ENCODE measurements at places on chromosomes 7 and 10.

DNA sequence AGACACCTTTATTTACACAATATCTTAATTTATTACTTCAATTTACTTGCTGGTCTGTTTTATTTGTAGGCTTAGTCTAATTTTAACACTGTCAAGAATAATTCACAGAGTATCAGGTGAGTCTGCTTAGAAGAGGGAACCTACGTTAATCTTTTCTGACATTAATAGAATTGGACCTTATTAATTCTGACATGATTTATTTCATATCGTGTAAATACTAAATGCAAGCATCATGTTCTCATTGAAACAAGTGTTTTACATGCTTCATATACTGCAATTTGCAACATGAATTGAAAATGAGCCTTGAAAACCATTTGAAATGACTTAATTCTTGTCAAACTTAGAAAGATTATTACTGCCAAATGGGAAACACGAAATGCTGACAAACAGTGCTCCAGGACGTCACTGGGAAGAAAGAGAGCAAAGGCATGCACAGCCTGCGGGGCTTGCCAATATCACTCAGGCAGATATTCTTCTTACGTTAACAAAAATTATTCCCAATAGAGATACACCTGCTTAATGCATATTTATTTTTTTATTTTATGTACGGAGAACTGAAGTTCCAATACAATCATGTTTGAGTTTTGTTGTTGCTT is 282.0 kb upstream of the AKR1E2 start:
- DNase-seq = no peak

- DNase-seq = no peak
Observed at GRCh38 chr7:2855386-2855785, 11.3 kb upstream of the GNA12 start.

DNA sequence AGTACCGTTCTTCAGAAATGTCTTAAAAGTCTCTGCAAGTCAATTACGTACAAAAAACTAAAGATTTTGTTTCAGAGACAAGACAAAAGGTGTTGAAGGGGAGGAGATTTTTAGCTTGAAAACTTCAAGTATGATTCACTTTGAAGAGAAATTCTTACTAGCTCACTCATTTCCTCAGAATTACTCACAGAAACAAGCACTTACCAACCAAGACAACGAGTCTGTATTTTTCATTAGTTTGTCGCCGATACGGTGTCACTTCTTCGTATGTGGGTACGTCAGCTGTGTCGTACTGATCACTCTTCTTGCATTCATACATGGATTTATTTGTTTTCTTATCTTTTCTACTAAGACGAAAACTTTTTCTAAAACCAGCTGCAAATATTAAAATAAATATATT is 90.6 kb upstream of the ODAD2 start:
- DNase-seq = peak; percentile 30

GRCh38 chr7:134623193-134623592 is 23.5 kb upstream of the BPGM start:
- DNase-seq = no peak

- no peak for DNase-seq
Observed at GRCh38 chr7:25788961-25789620, 362.9 kb upstream of the NFE2L3 start.

GRCh38 chr7:78055001-78055573 is 256.5 kb downstream of the PHTF2 start:
- no peak for DNase-seq

- DNase-seq = no peak
Observed at GRCh38 chr7:115359119-115359518, 437.2 kb downstream of the MDFIC start.

GRCh38 chr7:255721-256361 is 34.1 kb upstream of the FOXL3 start:
- DNase-seq = no peak

DNA sequence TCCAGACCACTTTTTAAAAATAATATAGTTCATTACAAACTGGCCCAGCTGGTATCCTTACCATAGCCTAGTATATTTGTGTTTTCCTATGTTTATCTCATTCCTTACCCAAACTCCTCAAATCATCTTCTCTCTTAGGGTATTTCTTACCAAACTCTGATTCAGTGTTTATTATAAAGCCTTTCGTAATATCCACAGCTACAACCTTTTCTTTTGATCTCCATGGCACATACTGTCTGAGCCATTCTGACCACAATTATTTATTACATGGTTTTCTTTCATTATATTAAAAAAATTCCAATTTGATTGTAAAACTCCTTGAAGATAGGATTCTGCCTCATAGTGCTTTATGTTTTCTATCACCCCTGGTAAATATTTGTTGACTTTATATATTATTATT is 94.2 kb downstream of the LRMDA start:
- DNase-seq = no peak

DNA sequence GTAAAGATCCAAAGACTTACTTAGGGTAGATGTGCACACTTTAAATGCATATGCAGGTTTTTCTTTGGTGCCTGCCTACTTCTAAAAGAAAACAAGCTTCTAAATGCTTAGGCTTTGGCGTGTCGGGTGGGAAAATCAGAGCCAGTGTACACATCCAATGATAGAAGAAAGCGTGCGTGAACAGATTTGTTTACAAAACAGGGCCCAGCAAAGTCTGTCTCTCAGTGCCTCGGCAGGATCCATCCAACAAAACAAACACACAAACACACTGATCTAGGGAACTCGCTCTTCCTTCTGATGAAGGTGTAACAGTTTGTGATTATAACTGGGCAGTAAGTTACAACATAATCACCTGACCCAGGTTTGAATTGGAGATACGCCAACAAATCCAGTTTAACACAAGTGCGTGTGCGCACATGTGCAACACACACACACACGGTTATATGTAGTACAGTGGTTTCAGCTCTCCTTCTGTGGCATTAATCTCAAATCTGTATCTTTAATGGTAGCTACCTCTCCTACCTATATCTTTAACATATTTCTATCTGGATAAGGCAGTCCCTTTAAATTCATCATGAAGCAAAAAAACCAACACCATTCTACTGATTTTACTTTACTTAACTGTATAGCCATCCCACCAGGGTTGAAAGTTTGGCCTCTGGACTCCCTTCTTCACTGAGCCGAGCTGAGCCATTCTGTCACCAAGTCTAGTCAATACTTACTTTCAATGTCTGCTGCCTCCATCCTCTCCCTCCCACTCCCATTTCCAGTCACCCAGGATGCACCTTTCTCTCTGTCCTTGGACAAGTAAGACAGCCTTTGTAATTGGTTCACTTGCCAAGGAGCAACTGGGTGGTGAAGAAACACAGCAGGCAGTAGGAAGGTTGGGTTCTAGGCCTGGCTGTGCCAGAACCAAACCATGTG is 184.4 kb upstream of the KLF14 start:
- no peak for DNase-seq

DNA sequence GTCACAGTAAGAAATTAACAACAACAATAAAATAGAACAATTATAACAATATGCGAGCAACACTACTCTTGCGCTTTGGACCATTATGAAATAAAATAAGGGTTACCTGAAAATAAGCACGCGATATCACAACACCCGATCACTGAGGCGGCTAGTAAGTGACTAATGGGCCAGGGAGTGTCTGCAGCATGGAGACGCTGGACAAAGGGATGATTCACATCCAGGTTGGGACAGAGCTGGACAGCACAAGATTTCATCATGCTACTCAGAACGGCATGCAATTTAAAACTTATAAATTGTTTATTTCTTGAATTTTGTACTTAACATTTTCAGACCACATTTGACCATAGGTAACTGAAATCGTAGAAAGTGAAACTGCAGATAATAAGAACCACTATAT is 15.6 kb downstream of the HIBADH start:
- peak; percentile 47 for DNase-seq

GRCh38 chr7:139772115-139772514 is 5.7 kb downstream of the HIPK2 start:
- DNase-seq = no peak

DNA sequence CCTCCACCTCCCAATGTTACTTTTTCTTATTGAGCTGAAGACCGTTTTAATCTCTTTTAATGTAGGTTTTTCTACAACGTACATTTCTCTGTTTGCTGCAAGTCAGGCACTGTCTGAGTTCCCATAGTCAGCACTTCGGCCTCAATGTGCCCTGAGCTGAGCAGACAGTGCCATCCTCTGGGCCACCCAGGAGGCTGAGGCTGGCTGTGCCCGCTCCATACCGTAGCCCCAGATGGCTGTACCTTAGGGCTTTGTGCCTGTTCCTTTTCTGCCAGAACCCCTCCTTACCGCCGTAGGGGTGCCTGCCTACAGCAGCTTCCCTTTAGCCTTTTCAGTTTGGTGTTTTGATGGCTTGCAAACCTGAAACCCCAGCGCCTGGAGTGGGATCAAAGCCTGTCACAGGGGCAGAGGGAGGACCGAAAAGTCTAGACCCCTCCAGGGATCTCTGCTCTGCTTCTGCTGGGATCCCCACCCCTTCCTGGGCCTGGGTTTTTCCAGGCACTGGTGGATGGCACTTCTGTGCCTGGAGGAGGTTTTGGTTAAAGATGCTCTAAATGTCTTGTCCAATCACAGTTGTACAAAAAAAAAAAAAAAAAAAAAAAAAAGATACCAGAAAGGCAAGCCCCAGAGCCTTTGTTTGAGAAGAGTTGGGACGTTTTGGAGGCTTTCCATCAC is 9.0 kb downstream of the AGAP3 start:
- no peak for DNase-seq

GRCh38 chr10:123998197-123999141 is 94.9 kb downstream of the CHST15 start:
- no peak for DNase-seq

- no peak for DNase-seq
Observed at GRCh38 chr10:37314350-37314749, 189.0 kb downstream of the ANKRD30A start.

GRCh38 chr10:114304571-114305421 is 65.7 kb downstream of the VWA2 start:
- DNase-seq = no peak

GRCh38 chr10:61140765-61141392 is 196.9 kb upstream of the RHOBTB1 start:
- peak; percentile 51 for DNase-seq

- DNase-seq = no peak
Observed at GRCh38 chr7:8922726-8923125, 489.3 kb downstream of the NXPH1 start.

DNA sequence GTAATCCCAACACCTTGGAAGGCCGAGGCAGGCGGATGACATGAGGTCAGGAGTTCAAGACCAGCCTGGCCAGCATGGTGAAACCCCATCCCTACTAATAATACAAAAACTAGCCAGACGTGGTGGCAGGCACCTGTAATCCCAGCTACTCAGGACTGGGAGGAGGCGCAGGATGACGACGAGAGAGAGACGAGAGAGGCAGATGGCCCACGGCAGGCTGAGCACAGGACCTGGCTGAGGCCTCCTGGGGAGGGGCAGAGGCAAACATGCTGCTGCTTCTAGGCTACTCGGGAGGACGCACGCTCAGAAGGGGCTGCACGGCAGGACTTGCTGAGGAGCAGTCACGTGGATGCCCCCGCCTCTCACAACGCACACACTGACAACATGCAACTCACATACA is 22.4 kb downstream of the DIP2C start:
- no peak for DNase-seq

- no peak for DNase-seq
Observed at GRCh38 chr7:122553761-122554160, 145.2 kb downstream of the RNF133 start.

GRCh38 chr10:1134156-1134555 is 78.0 kb downstream of the WDR37 start:
- DNase-seq = no peak

DNA sequence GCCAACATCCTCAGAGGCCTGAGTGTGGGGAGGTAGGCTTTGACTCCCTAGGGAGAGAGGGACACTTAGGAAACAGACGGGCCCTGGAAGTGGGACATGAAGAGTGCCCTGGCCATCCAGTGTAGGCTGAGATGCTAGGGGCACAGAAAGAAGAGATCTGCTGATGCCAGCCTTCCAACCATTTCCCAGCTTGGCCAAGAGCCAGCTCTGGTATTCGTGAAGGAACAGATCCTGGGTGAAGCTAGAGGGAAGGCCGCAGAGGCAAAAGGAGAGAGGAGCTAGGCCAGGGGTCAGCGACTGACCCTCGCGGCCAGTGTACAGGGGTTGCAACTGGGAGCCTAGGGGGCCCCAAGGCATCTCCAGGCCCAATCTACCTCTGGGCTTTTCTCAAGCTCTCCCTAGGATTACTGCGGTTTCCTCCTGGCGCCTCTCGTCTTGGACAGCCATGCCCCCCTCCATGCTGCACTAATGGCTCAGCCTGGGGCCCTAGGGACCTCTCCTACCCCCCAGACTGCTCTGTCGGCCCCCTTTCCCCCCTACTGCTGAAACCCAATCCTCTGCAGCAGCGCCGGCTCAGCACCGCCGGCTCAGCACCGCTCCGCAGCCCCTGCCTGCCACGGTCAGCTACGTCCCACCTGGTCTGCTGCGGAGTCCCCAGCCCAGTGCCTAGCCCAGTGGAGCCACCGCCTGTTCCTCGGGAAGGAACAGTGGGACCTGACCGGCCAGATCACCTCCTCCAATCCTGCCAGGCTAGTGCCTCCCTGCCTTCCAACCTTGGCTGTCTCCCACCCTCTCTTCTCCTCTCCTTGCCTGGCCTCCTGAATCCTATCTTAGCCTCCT is at the start of gene ASIC3:
Gene ASIC3, plus strand, starts transcription at position 556 of the 840 bp plus-strand sequence. CDS start 355 bp downstream, outside the sequence.
- DNase-seq = no peak

- DNase-seq = no peak
Observed at GRCh38 chr10:126123466-126123865, 227.1 kb downstream of the FANK1 start.

GRCh38 chr7:4162884-4163564 is 519.1 kb upstream of the FOXK1 start:
- no peak for DNase-seq

GRCh38 chr10:128069351-128070051 is 56.7 kb downstream of the MKI67 start:
- DNase-seq = peak; percentile 41

GRCh38 chr10:42896735-42897134 is 114.1 kb downstream of the BMS1 start:
- DNase-seq = no peak

DNA sequence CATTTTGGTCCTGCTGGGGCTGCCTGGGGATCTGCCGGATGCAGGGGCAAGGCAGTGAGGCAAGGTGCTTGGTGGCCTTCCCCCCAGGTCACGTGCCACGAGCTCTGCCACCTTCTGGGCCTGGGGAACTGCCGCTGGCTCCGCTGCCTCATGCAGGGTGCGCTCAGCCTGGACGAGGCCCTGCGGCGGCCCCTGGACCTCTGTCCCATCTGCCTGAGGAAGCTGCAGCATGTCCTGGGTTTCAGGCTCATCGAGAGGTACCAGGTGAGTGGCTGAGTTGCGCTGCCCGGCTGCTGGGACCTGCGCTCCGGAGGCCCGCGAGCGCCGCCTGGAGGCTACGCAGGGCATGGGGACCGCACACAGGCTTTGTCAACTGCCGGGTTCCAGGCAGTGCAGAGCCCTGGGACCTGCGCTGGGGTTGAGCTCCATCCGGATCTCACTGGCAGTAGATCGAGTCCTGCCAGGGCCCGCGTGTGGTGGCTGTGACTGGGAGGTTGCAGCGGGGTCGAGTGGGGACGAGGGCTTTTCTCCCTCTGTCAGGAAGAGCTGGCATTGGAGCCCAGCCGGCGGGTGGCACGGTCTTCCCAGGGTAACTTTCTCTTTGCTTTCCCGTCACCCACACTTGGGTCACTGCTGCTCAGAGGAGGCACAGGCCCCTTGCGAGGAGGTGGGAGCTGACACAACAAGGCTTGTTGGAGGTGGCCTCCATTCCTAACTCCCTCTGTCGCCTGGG is 21.7 kb downstream of the AMZ1 start:
- DNase-seq = peak; percentile 25

GRCh38 chr10:48572414-48572813 is 32.5 kb downstream of the ARHGAP22 start:
- peak; percentile 33 for DNase-seq

GRCh38 chr7:96080027-96080426 is 241.9 kb downstream of the SLC25A13 start:
- DNase-seq = no peak

- DNase-seq = peak; percentile 15
Observed at GRCh38 chr7:45920502-45921380, at the start of gene IGFBP3. IGFBP3 (minus strand) TSS chr7:45921272; CDS start chr7:45921140, 132 bp downstream.

Data from kidney glomerular epithelial cell (primary cell).